GM12865 (cell line): ENCODE measurements at places on chromosomes 4 and X.

DNA sequence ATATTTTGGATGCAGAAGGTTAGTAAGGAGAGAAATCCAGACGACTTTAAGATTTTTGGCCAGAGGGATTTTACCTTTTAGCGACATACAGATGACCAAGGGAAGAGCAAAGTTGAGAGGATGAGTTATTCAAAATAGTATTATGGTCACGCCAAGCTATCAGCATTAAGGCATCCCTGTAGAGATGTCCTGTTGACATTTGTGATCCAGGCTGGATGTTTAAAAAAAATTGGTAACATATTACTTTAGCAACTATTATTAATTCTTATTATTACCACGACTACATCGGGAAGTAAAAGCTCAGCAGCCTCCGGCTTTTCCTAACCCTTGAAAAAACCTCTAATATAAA lies 562 bp upstream of the OSTC start:
- no peak for DNase-seq

- DNase-seq = no peak
Observed at GRCh38 chr4:47784222-47784621, 53.6 kb downstream of the CORIN start.

GRCh38 chr4:90727938-90728337 lies 600.7 kb downstream of the CCSER1 start:
- DNase-seq = no peak

DNA sequence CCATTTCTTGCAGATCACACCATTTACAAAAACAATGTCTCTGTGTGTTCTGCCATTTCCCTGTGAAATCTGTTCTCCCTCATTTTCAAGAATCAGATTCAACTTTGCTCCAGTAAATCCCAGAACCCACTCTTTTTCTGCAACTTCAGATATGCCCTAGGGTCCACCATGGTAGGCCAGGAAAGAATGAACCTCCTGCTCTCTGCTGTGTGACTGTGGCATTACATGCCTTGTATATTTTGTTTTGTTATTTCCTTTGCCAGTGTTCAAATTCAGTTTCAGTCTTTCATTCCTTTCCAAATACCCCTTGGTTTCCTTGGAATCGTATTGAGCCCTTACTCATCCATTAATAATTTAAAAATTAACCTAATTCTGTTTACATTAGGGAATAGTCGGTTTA lies 290.2 kb upstream of the VCX start:
- no peak for DNase-seq

- no peak for DNase-seq
Observed at GRCh38 chr4:118904935-118905334, 16.3 kb downstream of the SYNPO2 start.

GRCh38 chrX:85907316-85907715 lies 140.0 kb downstream of the CHM start:
- no peak for DNase-seq

GRCh38 chr4:138298866-138299265 lies 56.7 kb upstream of the SLC7A11 start:
- DNase-seq = no peak

DNA sequence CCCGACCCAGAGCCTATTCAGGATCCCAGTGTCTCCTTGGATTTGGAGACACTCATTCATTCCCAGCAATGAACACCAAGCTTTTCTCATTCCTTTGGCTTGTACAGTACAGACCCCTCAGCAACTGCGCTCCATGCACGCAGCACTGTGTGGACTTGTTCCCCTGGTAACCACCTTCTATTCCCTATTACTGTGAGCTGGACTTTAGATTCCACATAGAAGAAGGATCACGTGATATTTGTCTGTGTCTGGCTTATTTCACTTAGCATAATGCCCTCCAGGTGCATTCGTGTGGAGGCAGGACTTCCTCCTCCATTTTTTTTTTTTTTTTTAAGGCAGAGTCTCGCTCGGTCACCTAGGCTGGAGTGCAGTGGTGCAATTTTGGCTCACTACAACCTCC lies 106.4 kb downstream of the PHKA2 start:
- no peak for DNase-seq

DNA sequence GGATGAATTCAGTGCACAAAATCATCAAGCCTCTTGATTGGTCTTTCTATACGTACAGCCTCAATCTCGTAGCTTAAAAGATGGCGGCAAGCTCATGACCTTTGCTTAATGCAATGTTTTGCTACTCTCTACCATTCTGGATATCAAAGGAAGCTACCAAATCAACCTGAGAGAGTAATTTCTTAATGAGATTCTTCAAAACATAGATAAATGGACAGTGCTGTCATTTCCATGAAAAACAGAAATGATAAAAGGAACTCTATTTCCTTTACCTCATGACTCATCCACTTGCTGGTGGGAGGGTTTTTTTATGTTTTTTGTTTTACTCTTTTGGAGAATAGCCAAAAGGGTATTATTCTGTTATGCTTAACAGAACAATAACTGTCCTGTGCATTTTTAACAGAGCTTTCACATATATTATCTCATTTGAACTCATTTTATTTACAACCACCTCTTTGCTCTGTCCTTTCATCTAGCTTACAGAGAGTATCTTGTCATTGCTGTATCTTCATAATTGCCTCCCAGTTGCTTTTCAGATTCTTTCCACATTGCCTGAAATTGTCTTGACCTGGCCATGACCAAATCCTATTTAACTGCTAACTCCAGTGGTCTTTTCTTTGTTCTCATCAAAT lies 138.6 kb upstream of the GPR101 start:
- DNase-seq = no peak

DNA sequence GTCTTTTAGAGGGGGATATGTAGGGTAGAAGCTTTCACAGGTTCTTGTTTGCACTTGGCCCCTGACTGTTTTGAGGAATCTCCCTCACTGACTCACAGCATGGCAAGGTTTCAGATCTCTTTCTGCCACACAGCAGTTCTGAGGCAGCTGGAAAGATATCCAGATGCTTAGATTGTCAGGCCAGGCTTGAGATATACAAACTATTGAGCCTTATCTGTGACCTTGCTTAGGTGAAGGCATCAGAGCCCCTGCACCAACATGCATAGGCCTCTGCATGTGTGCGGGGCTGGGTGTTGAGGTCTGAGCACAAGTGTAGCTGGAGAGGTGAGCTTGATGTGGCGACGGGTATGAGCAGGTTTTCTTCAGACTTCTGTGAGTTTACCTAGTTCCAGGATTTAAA lies 80.9 kb upstream of the MSANTD1 start:
- no peak for DNase-seq

DNA sequence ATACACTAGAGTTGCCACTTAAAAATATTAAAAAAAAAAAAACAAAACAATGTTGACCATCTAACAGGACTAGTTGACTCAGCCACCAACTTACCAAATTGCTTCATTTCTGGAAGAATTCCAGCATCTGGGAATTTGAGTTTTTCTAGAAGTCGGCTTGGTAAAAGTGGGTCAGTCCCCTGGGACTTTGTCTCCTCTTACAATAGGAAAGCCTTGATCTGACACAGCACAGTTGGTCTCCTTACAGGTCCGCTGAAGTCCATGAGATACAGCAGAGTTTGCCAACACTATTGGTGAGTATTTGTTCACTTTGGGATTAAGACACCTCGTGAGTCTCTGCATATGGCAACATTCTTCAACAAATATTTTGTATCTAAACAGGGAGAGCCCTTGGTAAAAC lies 18.2 kb upstream of the DDIT4L start:
- DNase-seq = no peak

- peak; percentile 79 for DNase-seq
Observed at GRCh38 chr4:26083987-26084386, 170.0 kb downstream of the SMIM20 start.

DNA sequence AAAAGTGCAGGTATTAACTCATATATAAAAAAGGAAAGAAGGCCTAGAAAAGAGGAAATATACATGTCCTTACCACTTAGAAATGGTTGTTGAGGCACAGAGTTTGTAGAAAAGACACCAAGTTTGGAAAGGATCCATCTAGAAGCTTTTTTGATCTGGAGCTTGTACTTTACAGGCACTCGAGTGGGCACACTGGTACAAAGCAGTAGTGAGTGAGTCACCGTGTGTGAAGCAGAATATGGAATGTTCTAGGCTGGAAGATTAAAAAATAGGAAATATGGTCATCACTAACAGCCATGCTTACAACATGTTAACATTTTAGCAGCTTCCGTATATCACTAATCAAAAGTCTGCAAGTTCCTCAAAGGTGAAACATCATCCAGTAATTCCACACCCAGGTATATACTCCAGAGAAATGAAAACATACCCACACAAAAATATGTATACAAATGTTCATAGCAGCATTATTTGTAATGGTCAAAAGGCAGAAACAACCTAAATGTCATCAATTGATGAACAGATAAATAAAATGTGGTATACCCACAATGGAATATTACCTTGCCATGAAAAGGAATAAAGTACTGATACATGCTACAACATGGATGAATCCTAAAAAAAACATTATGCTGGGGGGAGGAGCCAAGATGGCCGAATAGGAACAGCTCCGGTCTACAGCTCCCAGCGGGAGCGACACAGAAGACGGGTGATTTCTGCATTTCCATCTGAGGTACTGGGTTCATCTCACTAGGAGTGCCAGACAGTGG lies 69.5 kb downstream of the FRYL start:
- no peak for DNase-seq

- no peak for DNase-seq
Observed at GRCh38 chr4:154614306-154614705, 1.9 kb upstream of the FGG start.

DNA sequence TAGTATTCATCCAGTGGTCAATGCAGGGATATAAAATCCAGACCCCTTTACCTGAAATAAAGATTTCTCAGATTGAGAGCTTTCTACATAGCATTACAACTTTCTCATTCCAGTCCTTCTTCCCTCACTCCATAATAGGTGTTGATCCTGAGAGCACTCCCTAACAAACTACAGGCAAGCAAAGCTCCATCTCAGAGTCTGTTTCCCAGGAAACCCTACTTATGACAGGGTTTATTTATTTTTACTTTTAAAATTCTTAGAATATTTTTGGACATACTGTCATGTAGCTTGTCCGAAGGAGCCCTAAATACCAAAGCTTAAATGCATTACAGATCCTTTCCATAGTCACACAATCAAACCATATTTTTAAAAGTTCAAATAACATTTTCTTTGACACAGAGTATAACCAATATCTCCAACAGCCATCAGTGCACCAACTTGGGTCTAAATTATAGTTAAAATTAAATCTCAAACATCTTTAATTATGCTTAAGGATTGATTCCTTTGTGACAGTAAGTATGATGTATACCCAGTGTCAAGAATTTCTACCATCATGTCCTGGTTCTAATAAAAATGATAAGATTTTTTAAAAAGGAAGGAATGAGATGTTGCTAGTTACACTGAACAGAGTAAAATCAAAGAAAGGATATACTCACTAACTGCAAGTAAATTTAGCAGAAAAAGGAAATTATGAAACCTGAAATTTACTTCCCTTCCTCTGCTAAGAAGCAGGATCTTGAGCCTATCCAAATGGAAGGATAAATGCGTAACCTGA lies 580.4 kb upstream of the ADGRL3 start:
- no peak for DNase-seq

- no peak for DNase-seq
Observed at GRCh38 chr4:71303287-71303686, 35.5 kb upstream of the SLC4A4 start.

GRCh38 chr4:1170976-1171310 lies 1.4 kb downstream of the SPON2 start:
- no peak for DNase-seq

DNA sequence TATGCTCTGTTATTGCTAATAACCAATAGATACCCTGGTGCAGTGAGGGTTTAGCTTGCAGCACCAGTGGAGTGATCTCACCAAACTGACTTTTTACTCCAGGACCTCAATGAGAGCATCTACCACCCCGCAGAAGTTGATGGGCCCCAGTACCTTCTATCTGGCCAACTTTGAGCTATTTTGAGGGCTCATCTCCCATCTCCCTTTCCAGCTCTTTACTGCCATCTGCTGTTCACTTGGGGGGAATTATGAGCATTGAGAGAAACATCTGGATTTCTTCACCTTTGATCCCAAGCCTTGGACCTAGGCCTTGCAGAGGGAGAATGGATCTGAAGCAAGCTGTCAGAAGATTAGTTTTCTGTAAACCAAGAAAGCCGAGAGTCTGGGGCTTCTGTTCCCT lies 143.6 kb downstream of the TMEM164 start:
- peak; percentile 45 for DNase-seq

GRCh38 chrX:10159145-10159468 lies 2.3 kb downstream of the CLCN4 start:
- DNase-seq = no peak

DNA sequence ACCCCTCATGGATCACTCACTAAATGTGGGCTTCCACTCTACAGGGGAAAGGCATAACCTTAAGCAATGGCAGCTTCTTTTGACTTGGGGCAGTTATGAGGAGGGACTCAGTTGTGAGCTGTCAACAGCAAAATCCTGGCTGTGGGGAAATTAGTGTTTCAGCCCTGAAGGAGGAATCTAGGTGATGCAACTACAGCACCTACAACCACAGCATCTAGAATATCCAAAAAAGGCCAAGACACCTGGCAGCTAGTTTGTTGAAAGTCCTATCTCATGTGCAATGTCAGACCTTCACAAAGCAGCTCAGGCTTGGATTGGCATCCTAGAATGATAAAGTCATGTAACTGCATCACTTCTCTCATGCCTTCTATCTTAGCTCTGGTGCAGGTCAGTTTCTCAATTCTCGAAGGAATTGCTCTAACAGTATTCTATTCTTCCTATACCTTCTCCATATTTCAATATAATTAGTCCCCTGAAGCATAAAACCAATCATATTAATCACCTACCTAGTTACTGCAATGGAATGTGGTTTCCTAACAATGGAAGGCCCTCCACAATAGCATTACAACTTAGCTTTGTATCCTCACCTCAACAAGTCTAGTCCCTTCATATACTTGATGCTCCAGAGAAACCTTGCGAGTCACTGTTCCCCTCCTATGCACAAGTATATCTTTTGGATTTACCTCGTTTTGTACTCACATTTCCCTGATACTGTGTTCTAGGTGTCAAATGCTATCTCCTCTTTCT lies 5.5 kb upstream of the ANTXR2 start:
- DNase-seq = no peak

DNA sequence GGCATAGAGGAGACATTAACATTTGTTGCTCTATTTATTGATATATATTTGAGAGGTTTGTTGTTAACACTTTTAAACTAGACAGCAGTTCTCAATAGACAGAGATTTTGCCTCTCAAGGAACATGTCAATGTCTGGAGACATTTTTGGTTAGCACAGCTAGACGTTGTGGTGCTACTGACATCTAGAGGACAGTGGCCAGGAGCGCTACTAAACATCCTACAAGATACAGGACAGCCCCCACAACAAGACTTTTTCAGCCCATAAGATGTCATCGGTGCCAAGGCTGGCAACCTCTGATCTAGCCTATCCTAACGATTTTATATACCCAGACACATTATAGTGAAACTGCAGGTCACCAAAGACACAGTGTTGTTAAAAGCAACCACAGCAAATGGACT lies 18.4 kb upstream of the CTSO start:
- peak; percentile 74 for DNase-seq

GRCh38 chr4:6435010-6435409 lies 37.4 kb downstream of the PPP2R2C start:
- no peak for DNase-seq

- no peak for DNase-seq
Observed at GRCh38 chrX:56784666-56785065, 55.6 kb downstream of the NBDY start.
